A673 (cell line): ENCODE measurements at places on chromosomes 5 and 9. TPM values are rescaled to one million over a fixed set of nuclear protein-coding genes. Genes with fewer than 3 reads are reported as not detected.

ITK gene
- not detected in 2 replicates for total RNA-seq

DNA sequence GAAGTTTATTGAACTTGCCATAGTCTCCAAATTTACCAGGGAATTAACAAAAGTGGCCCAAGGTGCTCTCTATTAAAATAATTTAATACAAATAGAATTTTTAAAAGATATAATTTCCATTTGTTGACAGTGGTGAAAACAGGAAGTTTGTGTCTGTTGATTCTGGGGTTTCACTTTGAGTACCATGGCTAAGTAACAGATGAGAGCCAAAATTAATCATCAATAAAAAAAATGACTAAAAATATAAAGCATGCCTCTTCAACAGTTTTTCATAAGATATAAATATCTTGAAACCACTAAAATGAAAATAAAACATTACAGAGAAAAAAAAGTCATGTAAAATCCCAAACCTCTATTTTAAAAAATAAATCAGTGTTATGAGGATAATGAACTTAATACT lies 49.8 kb downstream of the SGCD start:
- DNase-seq: no peak

DNA sequence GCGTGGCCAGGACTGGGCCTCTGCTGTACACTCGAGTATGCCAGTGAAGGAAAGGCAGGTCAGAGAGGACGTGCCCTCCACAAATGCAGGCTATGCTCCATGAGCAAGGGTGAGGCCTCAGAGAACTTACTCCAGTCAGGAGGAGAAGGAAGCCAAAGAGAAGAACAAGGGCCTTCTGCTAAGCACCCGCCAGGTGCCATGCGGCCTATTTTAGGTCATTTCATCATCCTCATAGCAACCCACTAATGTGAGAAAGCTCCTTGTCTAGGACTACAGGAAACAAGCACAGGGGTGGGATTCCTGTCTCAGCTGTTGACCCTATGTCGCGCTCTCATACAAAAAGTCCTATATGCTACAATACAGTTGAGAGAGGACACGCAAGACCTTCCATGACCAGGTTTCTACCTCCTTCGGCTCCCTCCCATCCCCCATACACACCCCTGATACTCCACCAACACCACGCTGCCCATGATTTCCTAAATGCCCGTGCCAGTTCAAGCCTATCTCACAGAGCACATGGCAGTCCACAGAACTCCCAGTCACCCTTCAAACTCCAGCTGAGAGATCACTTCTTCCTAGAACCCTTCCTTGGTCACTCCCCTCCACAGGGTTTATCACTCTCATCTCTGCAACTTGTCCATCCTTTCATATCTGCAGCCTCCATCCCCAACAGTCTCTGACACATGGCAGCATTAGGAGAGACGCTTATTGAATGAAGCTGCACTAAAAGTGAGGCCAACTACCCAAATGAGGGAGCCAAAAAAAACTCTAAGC lies 26.8 kb downstream of the PSMB7 start:
- DNase-seq: no peak

DNA sequence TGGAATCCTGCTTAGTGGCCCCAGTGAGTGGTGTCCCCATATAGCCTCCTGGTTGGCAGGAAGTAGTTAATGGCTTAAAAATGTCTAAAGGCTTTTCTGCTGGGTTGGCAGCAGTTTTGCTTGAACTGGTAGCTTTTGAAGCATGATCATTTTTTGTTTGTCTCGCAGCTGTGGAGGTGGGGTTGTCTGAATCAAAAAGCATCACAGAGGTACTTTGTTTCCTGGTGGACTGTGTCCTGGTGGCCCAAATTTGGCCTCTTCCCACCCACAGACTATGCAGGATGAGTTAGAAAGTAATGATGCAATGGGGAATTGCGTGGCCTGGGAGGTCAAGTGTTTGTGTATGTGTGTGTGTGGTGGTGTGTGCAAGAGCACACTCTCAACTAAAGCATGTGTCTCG lies 322.7 kb downstream of the ARHGEF28 start:
- DNase-seq: peak; percentile 57

DNA sequence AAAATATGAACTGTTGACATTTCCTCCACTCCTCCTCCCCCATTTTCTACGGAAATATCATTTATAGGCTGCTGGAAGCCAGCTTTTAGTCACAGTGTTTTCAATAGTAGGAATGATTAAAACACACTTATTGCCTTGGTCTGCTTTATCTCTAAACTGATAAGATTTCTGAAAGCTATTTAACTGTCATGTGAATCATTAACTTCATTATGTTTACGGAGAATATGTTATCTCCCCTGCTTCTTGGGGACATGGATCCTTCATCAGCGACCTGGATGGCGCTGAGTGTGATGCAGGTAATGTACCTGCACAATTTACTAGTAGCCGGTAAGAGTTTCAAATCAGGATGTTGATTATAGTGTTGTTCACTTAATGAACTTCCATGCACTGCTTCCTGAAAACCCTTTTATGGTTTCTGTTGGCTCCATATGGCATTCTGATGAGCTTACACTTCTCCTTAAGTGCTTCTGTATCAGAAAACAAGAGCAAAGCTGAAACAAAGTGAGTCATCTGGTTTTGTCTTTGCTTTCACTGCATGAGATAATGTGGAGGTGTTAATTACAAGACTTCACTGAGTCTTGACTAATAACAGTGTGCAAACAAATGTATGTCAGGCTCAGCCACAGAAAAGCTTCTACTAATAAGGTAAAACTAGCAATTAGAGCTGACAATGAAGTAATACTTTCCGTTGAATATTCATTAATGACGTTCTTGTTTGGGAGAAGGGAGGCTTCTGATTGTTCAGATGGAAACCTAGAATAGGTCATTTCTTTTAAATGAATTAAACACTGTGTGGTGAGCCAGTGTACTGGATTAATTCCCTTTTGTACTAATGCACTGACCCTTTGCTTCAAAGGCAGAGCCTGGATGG lies 162.4 kb upstream of the ZNF608 start:
- DNase-seq: peak; percentile 56

- DNase-seq: peak; percentile 61
Observed at GRCh38 chr9:21770871-21771560, 31.4 kb upstream of the MTAP start.

DNA sequence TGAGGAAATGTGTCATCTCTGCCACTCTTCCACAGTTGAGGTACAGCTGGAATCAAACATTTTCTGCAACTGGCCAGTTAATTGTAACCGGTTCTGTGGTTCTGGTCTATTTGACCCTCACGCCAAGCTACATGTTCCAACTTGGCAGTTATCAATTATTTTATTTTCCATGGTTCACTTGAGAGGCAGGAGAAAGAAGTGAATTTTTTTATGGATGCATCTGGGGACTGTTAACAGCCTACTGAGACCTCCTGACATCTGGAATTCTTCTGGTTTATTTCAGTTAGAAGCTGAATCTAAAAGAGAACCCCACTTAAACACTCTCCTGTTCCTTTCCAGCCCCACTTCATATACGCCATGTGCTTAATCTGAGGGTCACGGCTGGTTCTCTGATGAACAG lies 372.3 kb downstream of the DNAH5 start:
- no peak for DNase-seq

GRCh38 chr9:3848445-3849114 lies 322.8 kb upstream of the RFX3 start:
- peak; percentile 49 for DNase-seq

DNA sequence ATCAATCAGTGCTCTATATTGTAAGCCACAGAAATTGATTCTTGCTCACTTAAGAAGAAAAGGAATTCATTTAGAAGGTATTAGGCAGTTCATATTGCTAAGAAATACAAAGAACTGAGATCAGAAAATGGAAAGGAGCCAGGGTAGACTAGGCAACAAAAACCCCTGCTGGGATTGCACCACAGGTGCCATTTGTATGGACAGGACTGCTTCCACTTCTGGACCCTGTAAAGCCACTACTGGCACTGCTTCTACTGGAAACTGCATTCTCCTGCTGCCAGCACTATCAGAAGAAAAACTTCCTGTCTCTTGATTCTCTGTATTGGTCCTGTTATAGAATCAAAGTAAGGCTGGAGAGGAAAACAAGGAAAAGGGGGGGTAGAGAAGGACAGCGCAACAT lies 45.9 kb downstream of the CERT1 start:
- DNase-seq: peak; percentile 63

DNLZ gene
- 32.7 and 37.3 TPM in 2 replicates for total RNA-seq

- DNase-seq: no peak
Observed at GRCh38 chr5:157590478-157590877, 14.9 kb upstream of the ADAM19 start.

- DNase-seq: no peak
Observed at GRCh38 chr9:92944921-92945320, 2.4 kb upstream of the FGD3 start.

GRCh38 chr9:38372762-38373619 lies 19.5 kb upstream of the ALDH1B1 start:
- no peak for DNase-seq

- no peak for DNase-seq
Observed at GRCh38 chr9:87696641-87697040, 29.3 kb upstream of the CTSL start.

DNA sequence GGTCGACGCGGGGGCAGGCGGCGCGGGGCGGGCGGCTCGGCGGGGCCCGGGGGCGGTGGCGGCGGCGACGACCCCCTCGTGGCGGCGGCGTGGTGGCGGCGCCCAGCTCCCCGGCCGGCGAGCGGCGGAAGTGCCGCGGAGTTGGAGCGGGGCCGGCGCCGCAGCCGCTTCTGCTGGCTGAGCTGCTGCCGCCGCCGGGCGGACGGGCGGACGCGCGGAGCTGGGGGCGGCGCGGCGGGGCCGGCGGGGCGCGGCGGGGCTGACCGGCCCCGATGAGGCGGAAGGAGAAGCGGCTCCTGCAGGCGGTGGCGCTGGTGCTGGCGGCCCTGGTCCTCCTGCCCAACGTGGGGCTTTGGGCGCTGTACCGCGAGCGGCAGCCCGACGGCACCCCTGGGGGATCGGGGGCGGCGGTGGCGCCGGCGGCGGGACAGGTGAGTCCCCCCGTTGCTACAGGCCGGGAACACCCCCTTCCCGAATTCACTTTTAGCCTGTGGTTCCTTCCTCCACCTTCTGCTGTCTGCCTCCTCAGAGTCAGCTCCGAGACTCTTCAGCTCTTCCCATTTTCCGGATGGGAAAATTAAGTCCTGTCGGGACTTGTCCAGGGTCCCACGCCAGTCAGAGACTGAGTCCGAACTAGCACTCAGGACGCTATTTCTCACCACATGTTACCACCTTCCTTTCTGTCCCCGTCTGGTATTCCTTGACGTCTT lies at the start of gene GALNT10:
Gene GALNT10, plus strand, starts transcription at position 139 of the 710 bp plus-strand sequence. Its CDS starts 134 bp downstream, at position 273.
- DNase-seq: peak; percentile 68

CFAP157 gene
- not detected in 2 replicates for total RNA-seq

GRCh38 chr9:131447148-131447547 lies 53.3 kb downstream of the PRRC2B start:
- no peak for DNase-seq

DNA sequence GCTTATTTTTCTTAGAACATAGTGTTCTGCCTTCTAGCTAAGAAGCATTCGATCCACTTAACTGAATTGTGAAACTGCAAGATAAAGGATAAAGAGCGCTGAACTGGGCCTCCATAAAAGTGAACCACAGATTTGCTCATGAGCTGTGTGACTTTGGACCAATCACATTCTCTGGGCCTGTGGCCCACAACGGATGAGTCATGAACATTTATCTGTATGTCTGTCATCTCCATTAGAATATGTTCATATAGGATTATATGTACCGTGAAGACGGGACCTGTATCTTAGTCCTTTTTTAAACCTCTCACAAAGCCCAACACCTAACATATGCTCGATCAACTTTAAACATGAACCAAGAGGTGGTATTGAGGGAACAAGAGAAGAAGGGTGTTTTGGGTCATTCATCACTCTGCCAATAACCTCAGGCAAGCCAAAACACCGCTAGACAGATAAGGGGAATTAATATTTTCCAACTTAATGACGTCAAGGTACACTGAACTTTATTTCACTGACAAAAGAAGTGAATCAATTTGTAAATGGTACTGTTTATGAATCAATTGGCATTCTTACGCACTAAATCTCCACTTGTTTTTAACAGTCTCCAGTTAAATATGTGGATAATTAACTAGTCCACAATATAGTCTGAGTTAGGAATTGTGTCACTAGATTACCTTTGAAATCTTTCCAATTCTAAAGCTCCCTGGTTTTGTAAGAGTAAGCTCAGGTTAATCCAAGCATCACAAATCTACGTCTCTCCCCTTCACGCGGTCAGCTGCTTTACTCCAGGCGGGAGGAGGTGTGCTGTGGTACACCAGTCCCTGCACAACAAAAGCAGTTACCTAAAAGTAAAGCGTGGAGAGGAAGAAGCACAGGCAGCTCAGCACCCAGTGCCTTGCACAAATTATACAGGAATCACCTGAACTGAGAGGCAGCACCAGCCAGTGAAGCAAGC lies 1.6 kb downstream of the TMEM245 start:
- peak; percentile 73 for DNase-seq

EIF4E1B gene
- not detected in 2 replicates for total RNA-seq

LCN10 gene
- 0.15 and 0.35 TPM in 2 replicates for total RNA-seq

DNA sequence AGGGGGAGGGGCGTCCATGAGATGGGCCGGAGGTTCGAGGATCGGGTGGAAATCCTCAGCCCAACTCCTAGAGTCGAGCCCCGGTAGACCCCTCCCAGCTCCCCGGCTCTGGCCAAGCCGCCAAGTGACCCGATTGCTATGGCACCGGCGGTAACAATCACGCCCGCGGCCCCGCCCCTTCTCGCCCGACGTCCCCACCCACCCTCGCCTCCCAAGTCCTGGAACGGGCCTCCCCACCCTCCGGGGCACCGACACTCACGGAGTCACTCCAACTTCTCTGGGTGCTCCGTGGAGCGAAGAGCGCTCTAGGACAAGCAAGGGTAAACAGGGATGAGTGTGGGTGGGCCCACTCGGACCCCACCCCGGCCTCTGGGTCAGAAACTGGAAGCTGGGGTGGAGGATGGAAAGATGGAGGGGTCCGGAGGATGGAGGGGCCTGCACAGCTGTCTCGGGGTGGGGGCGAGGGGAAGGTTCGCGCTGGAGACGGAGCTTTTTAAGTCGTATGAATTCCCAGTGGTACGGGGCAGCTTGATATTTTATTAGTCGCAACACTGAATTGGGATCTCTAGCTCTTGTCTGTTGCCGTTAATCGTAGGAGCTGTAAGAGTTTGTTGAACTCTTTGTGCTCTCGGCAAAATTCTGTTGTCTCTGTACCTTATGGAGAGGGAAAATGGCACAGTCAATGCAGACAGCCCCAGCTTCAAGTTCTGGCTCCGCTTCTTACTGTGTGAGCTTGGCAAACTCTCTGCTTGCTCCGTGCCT lies at the start of gene SPACA9:
Gene SPACA9, plus strand, starts transcription at position 204 of the 762 bp plus-strand sequence. CDS start 5,050 bp downstream, outside the sequence.
- peak; percentile 54 for DNase-seq

DNA sequence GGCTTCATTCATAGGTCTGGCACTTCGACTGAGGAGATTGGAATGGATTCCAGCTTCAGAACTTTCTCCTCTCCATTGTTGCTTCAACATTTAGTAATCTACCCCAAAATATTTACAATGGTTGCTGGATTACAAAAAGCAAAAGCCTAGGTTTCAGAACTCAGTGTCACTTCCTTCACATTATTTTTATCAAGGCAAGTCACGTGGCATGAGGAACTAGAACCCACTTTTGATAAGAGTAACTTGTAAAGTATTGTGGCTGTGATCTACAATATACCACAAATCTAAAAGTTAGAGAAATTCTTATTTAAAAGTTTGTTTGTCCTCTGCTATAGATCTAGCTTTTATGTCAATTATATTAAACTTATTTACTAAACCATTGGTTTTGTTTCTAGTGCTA lies 39.7 kb upstream of the ANKDD1B start:
- DNase-seq: no peak

TMEM174 gene
- not detected in 2 replicates for total RNA-seq

SLC6A19 gene
- not detected in 2 replicates for total RNA-seq

ERCC8 gene
- 25.6 and 26.2 TPM in 2 replicates for total RNA-seq

TAF11L5 gene
- total RNA-seq: 1.4 and 1.7 TPM in 2 replicates

FGF1 gene
- 0.71 and 2.3 TPM in 2 replicates for total RNA-seq

GRCh38 chr5:139383275-139383992 lies at the start of gene SLC23A1:
Gene SLC23A1, minus strand, starts transcription at chr5:139383297. Its CDS starts 44 bp downstream, at chr5:139383253.
- DNase-seq: no peak

- no peak for DNase-seq
Observed at GRCh38 chr5:11590475-11590874, 313.8 kb downstream of the CTNND2 start.
